ENCODE measurements at places on chromosomes 6 and 20.

DNA sequence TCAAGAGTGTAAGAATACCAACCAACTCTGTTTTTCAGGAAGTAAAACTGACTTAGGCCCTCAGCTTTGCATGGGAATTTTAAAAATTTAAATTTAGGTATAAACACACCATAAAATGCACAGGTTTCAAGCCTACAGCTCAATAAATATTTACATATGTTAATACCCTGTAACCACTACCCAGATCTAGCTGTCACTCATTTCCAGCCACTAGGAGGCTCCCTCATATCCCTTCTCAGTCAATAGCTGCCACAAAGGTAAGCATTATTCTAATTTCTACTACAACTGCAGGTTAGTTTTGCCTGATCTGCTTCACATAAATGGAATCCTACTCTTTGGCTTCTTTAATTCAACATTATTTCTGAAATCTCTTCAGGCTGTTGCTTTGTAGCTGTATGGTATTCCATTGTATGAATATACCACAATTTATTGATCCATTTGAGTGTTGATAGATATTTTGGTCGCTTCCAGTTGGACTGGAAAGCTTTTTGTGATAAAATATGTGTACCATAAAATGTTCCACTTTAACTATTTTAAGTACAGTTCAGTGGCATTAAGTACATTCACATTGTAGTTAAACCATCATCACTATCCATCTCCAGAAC, 32.5 kb upstream of the MEI4 start:
- DNase-seq: no peak

DNA sequence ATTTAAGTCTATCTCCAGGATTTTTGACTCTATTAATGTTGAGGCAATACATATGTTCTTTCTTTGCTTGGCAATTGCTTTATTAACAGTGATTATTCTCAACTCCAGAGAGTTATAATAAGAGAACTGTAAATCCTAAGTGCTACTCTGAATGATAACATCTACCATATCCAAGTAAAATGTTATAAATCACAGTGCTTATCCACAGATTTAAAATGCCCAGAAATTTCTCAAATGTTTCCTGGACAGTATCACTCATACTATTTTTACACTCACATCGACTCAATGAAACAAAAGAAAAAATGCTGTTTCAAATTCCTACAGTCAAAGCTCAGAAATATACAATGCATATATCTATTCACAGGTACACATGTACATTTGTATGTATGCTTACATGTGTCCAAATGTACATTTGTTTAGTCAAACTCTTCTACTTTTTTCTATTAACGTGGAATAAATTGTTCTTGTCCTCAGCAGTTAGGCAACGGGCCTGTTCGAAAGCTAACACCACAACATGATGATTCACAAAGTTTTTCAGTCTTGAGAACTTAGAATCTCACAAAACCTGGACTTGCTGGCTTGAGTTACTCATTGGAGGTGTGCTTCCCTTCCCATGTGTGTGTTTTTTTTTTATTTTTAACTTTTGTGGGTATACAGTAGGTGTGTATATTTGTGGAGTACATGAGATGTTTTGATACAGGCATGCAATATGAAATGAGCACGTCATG, 193.0 kb downstream of the GJA10 start:
- DNase-seq: no peak

GRCh38 chr6:76681781-76682180, 609.3 kb upstream of the IMPG1 start:
- no peak for DNase-seq

DNA sequence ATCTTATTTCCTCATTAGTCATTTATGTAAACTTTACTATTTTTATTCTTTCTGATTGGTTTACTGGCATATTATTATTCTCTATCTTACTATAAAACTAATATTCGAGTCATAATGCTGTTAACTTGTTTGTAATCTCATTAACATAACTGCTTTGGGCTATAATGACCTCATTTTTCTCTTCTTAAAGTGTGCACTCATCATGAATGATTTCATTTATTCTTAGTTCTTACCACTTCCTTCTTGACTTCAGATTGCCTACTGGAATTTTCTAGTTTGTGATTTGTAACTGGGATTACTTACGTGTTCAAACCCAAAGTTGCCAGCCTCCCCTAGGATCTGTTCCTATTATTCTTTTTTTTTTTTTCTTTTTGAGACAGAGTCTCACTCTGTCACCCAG, 91.8 kb upstream of the TNFAIP3 start:
- DNase-seq: no peak

DNA sequence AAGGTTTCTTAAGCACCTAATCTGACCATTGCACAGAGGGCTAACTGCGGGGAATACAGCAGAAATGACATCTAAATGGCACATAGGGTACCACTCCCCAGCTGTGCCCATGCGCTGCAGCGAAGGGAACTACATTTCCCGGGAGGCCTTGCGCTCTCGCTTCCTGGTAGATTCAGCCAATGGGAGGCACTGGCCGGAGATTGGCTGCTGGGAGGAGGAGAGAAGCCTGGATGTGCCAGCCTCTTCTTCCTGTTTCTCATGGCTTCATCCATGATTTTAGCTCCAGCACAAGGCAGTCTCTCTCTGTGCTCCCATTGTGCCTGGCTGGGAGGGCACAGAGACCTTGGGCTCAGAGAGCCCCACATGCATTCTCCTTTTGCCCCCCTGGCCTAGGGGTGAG, 101.7 kb upstream of the FOXA2 start:
- peak; percentile 69 for DNase-seq

DNA sequence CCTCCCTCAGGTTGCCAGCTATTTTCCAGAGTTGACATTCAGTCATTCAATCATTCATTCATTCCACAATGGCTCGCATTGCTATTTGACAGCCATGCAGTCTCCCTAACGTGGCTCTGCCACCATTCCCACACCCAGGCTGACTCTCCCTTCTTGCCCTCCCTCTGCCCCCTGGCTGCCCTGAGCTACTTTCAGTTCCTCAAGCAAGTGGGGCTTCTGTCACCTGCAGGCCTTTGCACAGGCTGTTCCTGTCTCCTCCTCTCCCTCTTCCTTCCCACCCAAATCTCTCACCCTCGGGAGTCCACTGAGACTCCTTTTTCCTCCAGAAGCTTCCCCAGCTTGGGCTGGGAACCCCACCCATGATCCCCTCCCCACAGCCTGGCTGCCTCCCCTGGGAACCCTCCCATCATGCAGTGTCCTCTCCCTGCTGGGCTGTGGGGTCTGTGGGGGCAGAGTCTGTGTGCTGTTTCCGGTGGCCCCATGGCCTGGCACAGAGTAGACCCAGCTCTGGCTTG, 2.6 kb downstream of the PACSIN1 start:
- DNase-seq: no peak

DNA sequence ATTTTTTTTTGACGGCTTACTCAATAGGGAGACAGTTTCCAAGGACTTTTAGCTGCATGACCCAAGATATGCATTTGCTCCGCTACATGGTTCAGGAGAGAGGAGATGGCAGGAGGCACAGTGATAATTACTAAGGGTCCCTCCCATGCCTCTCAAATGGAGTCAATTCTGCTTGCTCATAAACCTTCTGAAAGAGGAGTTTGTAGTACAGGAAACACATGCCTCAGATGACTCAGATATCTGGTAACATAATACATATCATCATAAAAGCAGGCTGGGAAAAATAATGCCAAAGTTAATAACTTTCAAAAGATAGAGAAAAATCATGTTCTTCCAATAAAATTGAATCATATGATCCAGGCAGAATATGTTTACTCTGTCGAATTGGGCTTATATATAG, 97.6 kb upstream of the DEFB112 start:
- DNase-seq: no peak

GRCh38 chr6:51214442-51214841, 395.8 kb downstream of the TFAP2B start:
- no peak for DNase-seq

DNA sequence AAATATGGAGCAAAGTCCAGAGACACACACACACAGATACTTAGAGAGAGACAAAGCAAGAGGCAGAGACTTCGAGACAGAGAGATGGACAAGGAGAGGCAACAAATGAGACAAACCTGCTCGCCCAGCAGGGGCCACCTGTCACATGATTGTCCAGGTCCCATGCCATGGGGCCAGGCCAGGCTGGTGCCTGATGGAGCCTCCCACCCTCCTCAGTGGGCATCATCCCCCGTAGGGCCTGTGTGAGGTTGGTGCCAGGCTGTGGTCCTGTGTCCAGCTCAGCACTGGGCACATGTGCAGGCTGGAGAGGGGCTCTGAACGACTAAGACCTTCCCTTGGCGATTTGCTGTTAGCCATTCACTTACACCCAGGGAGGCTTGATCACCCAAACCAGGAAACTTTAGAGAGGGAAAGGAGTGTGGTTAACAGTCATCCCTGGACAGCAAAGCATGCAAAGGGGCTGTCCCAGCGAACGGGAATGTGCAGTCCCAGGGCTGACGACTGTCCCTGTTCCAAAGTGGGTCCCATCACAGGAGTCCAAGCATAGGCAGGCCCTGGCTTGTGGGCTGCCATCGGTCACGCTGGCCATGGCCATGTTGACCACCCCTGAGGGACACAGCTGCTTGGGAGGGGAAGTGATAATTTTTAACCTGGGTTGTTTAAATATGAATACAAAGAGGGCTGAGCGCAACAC, 38.4 kb upstream of the PHACTR3 start:
- no peak for DNase-seq

DNA sequence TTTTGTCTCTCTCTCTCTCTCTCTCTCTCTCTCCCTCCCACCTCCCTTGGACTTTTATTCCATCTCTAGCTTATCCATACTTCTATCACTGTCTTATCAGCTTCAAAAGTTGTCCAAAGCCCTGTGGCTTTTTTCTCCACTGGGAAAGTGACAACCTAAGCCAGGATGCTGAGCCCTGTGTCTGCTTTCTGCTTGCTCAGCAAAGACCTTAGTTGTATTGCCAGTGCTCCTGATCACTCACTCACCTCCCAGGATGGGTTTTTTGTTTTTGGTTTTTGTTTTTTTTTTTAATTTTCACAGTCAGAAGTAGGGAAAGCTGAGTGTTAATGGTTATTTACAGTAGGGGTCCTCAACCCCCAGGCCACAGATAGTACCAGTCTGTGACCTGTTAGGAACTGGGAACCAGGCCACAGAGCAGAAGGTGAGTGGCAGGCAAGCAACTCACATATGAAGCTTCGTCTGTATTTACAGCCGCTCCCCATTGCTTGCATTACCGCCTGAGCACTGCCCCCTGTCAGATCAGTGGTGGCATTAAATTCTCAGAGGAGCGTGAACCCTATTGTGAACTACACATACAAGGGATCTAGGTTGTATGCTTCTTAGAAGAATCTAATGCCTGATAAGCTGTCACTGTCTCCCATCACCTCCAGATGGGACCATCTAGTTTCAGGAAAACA, 125.0 kb upstream of the ID4 start:
- DNase-seq: no peak

- no peak for DNase-seq
Observed at GRCh38 chr6:9627916-9628315, 787.0 kb downstream of the TFAP2A start.

DNA sequence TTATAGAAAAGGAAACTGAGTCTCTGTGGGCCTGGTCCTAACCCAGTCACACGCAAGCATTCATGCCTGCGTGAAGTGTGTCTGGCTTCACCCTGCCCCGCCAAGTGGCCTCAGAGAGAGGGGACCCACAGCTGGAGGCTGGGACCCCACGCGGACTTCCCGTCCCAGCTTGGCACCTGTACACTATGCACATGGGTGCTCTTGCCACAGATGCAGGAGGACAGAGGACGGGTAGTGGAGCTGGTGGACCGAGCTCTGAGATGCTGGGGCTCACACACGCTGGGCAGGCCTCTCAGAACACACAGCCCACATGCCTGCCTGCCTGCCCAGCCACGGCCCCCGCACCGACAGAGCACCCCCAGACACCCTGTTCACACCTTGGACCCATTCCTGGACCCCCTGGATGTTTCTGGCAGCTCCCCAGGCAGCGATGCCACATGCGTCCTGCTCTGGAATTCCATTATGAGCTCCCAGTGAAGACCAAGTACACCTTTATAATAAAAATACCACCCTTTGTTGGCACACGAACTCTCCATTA, 24.9 kb upstream of the SMOC2 start:
- DNase-seq: no peak

- DNase-seq: no peak
Observed at GRCh38 chr20:13800728-13801134, 15.9 kb downstream of the NDUFAF5 start.

- no peak for DNase-seq
Observed at GRCh38 chr6:130377371-130377770, 11.6 kb downstream of the TMEM200A start.

GRCh38 chr6:18147616-18148015, 7.3 kb downstream of the TPMT start:
- DNase-seq: no peak

- DNase-seq: no peak
Observed at GRCh38 chr20:34768096-34768495, 57.4 kb downstream of the NCOA6 start.

DNA sequence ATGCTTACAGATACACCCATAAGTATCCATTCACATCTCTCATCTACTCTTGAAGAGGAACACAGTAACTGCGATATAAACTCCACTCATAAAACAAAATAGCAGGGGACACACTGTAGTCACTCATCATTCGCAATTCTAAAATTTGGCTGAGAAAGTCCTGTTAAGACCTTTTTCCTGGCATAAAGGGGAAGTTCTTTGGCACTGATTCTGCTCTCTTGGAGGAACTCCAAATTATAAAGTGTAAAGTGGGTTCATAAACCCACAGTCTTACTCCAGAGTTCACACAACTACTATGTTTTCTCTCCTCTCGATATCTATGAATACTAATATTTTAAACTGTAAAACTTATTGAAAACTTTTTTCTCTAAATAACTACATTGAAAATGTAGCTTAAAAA, 80.6 kb downstream of the ADGB start:
- DNase-seq: no peak

- peak; percentile 89 for DNase-seq
Observed at GRCh38 chr20:25220021-25220730, 24.7 kb downstream of the ENTPD6 start.

DNA sequence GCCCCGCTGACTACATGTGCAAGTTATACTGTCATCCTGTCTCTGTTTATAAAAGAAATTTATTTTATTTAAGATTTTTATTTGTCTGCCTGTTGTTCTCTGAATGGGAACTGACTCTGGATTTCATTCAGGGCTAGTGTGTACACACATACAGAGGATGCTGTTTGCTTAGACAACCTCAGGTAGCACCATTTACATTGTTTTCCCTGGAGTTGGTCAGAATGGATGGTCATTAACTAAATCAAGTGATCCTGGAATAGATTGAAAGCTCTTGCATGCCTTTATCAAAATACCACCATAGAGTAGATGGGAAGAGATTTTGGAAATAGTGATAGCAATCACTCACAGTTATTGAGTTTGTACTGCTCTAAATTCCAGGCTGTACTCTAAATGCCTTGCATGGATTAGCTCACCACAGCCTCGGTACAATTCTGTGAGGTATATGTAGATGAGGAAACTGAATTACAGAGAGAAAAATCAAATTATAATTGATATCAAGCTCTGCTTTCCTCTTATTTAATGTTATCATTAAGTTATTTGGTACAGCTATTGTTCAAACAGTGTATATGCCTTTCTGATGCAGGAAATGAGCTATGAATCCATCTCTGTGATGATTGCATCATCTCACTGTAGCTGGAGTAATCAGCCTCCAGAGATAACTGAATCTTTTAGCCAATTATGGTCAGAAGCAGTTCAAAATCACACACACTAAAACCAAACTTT, 51.9 kb downstream of the RNF217 start:
- no peak for DNase-seq

All from SJSA1 (cell line).